ENCODE measurements at places on chromosomes 2 and 18. TPM values are rescaled to one million over a fixed set of nuclear protein-coding genes. Genes with fewer than 3 reads are reported as not detected.

The CPLX4 gene
- total RNA-seq, result not detected

The COL3A1 gene
- total RNA-seq, result not detected

The KIF5C gene
- total RNA-seq, result 6.5 TPM

The TBR1 gene
- 0.10 TPM for total RNA-seq

The POTEJ gene
- not detected for total RNA-seq

The ITPRIPL1 gene
- 43.5 TPM for total RNA-seq

The KCNS3 gene
- total RNA-seq, result not detected

The ERFE gene
- 0.37 TPM for total RNA-seq

GRCh38 chr2:179850188-179850587 is 11.2 kb downstream of the ZNF385B start:
- H3K27ac ChIP-seq, result no peak overlapping the region
- H3K4me3 ChIP-seq, result no peak overlapping the region
- H3K27me3 ChIP-seq, result peaks cover 5% of the 10 kb centered on the region
- no peaks in the 10 kb centered on the region for H3K4me1 ChIP-seq
- H3K36me3 ChIP-seq, result no peaks in the 10 kb centered on the region
- no peak for DNase-seq

DNA sequence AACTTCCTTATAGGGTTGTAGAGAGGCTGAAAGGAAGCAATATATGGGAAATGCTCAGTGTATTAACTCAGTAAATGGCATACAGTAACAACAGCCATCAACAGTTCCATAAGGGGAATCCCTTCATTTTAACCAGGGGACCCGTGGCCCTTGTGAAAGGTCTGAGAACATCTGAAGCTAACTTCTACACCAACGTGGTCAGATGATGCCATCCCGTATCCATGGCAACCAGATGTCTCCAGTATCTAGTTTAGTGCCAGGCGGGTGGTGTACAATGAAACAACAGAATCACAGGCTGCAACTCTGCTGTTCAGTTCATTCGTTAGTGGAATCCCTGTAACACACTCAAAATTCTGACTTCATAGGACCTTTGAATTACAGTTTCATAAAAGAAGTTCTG is 162.3 kb downstream of the TGIF1 start:
- DNase-seq, result no peak
- peaks cover 25% of the 10 kb centered on the region for H3K4me1 ChIP-seq
- peaks cover 14% of the 10 kb centered on the region for H3K36me3 ChIP-seq
- H3K4me3 ChIP-seq, result no peak overlapping the region

GRCh38 chr2:147016181-147016580 is 828.6 kb upstream of the ACVR2A start:
- H3K36me3 ChIP-seq, result no peaks in the 10 kb centered on the region
- H3K4me1 ChIP-seq, result no peaks in the 10 kb centered on the region
- DNase-seq, result no peak
- no peaks in the 10 kb centered on the region for H3K27me3 ChIP-seq
- no peak overlapping the region for H3K27ac ChIP-seq

DNA sequence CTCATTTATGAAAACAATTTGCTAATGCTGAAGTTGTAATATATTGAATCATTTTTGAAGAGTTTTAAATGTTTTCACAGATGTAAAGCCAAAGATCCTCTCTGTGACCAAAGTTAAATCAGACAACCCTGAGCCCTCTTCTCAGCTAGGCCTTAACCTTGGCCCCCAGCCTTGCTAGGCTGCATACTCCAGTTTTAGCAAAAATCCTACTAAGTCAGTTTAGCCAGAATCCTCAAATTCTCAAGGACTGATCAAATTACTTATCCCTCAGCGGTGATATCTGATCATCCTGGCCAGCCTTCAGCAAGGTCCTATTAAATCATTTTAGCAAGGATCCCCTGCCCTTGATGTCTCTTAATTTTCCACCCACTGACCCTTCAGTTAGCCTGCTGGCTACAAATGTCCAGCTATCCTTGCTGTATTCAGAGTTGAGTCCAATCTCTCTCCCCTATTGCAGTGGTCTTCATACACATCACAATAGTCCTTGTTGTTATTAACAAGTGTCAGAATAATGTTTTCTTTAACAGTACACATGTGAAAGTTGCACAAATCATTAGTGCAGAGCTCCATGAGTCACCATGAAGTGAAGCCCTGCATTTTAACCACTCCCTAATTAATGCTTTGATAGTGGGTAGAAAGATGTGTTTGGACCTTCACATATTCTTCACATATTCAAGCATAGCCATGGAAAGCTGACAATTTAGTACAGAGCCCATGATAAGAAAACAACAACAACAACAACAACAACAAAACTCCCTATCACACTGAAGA is 206.4 kb downstream of the NBAS start:
- H3K36me3 ChIP-seq, result peaks cover 36% of the 10 kb centered on the region
- H3K27ac ChIP-seq, result no peak overlapping the region
- no peak for DNase-seq
- H3K4me1 ChIP-seq, result peaks cover 2% of the 10 kb centered on the region
- H3K4me3 ChIP-seq, result no peak overlapping the region

DNA sequence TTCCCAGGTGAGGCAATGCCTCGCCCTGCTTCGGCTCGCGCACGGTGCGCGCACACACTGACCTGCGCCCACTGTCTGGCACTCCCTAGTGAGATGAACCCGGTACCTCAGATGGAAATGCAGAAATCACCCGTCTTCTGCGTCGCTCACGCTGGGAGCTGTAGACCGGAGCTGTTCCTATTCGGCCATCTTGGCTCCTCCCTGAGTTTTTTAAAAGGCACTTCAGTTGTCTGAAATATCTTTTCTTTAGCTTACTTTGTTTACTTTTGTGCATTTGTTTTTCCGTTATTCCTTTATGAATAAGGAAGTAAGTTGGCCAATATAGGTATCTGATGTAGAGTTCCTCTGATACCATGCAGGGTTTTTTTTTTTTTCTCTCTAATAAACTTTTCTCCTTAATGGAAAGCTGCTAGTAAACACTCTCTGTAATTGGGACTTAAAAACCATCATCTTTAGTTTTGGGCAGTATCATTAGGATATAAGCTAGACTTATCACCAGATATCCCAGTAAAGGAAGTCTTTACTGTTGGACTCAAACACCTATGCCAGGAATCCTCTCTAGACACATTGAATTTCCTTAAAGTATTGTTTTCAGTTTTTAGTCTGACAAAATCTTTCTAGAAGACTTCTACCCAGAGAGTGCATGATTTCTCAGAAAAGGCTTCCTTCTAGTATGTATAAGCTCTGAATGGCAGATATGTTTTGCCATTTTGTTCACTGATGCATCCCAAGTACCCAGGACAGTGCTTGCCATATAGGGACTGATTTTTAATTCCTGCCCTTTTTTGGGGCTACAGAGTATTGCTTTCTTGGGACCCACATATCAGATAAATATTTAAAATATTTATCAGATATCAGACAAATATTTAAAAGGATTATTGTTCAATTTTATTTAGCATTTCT is 35.8 kb upstream of the DYSF start:
- peaks cover 4% of the 10 kb centered on the region for H3K36me3 ChIP-seq
- DNase-seq, result no peak
- H3K4me3 ChIP-seq, result peak overlapping the region; percentile 81
- H3K27ac ChIP-seq, result peak overlapping the region; percentile 75
- peaks cover 12% of the 10 kb centered on the region for H3K4me1 ChIP-seq
- no peaks in the 10 kb centered on the region for H3K27me3 ChIP-seq

DNA sequence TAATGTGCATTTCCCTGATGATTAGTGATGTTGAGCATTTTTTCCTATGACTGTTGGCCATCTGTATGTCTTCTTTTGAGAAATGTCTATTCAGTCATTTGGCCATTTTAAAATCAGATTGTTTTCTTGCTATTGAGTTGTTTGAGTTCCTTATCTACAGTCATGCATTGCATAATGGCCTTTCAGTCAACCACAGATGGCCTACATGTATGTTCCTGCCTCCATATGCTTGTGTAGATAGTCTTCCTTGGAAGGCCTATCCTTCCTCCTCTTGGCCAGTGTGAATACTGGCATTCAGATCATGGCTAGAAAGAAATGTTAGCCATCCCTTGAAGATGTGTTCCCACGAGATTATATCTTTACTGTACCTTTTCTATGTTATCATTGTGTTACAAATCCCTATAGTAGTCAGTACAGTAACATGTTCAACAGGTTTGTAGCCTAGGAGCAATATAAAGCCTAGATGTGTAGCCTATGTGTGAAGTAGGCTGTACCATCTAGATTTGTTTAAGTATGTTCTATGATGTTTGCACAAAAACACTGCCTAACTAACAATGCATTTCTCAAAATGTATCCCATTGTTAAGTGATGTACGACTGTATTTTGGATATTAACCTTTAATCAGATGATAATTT is 65.6 kb upstream of the CD302 start:
- no peak for DNase-seq
- H3K4me1 ChIP-seq, result no peaks in the 10 kb centered on the region
- no peaks in the 10 kb centered on the region for H3K27me3 ChIP-seq
- H3K27ac ChIP-seq, result no peak overlapping the region
- peaks cover 58% of the 10 kb centered on the region for H3K36me3 ChIP-seq

- no peak overlapping the region for H3K27ac ChIP-seq
- no peak for DNase-seq
- no peaks in the 10 kb centered on the region for H3K27me3 ChIP-seq
- no peaks in the 10 kb centered on the region for H3K36me3 ChIP-seq
Measured at GRCh38 chr2:142915502-142915901, 38.0 kb downstream of the KYNU start.

- H3K4me1 ChIP-seq, result no peaks in the 10 kb centered on the region
- DNase-seq, result no peak
- H3K27me3 ChIP-seq, result peaks cover 3% of the 10 kb centered on the region
- H3K27ac ChIP-seq, result no peak overlapping the region
Measured at GRCh38 chr18:24600076-24600654, 139.7 kb downstream of the HRH4 start.

- no peak overlapping the region for H3K27ac ChIP-seq
- no peak for DNase-seq
- H3K36me3 ChIP-seq, result no peaks in the 10 kb centered on the region
Measured at GRCh38 chr2:134999521-134999920, 47.7 kb downstream of the MAP3K19 start.

- no peaks in the 10 kb centered on the region for H3K36me3 ChIP-seq
- H3K4me1 ChIP-seq, result no peaks in the 10 kb centered on the region
- no peak overlapping the region for H3K4me3 ChIP-seq
Measured at GRCh38 chr18:39571511-39571910, 2005.9 kb upstream of the CELF4 start.

GRCh38 chr2:106892048-106892447 is 6.1 kb upstream of the ST6GAL2 start:
- peaks cover 14% of the 10 kb centered on the region for H3K27me3 ChIP-seq
- no peak for DNase-seq
- no peak overlapping the region for H3K4me3 ChIP-seq
- no peak overlapping the region for H3K27ac ChIP-seq
- H3K4me1 ChIP-seq, result peaks cover 9% of the 10 kb centered on the region

GRCh38 chr2:100718065-100718629 is 101.8 kb upstream of the NPAS2 start:
- no peaks in the 10 kb centered on the region for H3K36me3 ChIP-seq
- H3K27ac ChIP-seq, result no peak overlapping the region
- H3K4me1 ChIP-seq, result no peaks in the 10 kb centered on the region
- H3K27me3 ChIP-seq, result no peaks in the 10 kb centered on the region
- no peak overlapping the region for H3K4me3 ChIP-seq
- no peak for DNase-seq

- no peak overlapping the region for H3K4me3 ChIP-seq
- H3K36me3 ChIP-seq, result peaks cover 10% of the 10 kb centered on the region
- DNase-seq, result no peak
Measured at GRCh38 chr2:12300927-12301326, 415.8 kb upstream of the TRIB2 start.

GRCh38 chr2:144115739-144116291 is 404.1 kb downstream of the ZEB2 start:
- no peaks in the 10 kb centered on the region for H3K27me3 ChIP-seq
- no peak for DNase-seq
- no peaks in the 10 kb centered on the region for H3K36me3 ChIP-seq

DNA sequence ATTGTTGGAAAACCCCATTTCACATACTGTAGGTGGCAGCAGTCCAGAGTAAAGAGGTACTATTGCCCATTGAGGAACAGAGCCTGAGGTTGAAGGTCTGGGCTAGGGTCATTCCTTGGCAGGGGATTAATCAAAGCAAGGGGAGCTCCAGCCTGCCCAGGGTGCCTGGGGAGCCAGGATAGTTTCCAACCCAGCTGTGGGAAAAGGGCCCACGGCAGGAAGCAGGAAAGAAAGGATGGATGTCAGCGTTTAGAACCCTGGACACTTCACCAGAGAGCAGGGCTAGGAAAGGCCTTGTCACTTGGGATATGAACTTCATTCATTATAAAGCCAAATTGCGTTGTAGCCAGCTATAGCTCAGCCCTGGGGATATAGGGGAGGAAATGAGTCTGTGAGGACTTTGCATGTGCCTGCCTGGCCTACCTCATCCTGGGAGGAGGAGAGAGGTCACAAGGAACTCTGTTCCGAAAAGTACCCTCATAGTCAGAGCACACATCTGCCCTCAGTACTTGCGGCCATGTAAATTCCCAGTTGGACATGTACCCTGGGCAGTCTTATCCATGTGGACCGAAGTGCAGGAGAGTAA is 140.2 kb upstream of the COPS8 start:
- DNase-seq, result no peak
- H3K27me3 ChIP-seq, result no peaks in the 10 kb centered on the region
- no peaks in the 10 kb centered on the region for H3K36me3 ChIP-seq
- H3K27ac ChIP-seq, result no peak overlapping the region
- H3K4me1 ChIP-seq, result no peaks in the 10 kb centered on the region

Measured in activated CD8-positive, alpha-beta T cell treated with anti-CD3 and anti-CD28 coated beads, Interleukin-2, amount 10 ng/mL, durations not matched to agents 7 days and 5 days (primary cell).